Thymus (tissue), 14 donors: ENCODE measurements at places on chromosomes 12 and 14. TPM values are rescaled to one million over a fixed set of nuclear protein-coding genes. Genes with fewer than 3 reads are reported as not detected.

Gene CAND1
- total RNA-seq: 98.4 TPM

Gene RTN1
- total RNA-seq: 1.9 TPM

Gene FLRT2
- 8.9 TPM for total RNA-seq

Gene SLC39A9
- total RNA-seq: 45.0 TPM

Gene ADCY6
- 2.6 TPM for total RNA-seq

Gene ANO2
- total RNA-seq: 0.57 TPM

Gene CACNA2D4
- 5.1 TPM for total RNA-seq

Gene COX8C
- total RNA-seq: not detected

Gene CPNE8
- total RNA-seq: 5.1 TPM

Gene NTS
- 3.4 TPM for total RNA-seq

DNA sequence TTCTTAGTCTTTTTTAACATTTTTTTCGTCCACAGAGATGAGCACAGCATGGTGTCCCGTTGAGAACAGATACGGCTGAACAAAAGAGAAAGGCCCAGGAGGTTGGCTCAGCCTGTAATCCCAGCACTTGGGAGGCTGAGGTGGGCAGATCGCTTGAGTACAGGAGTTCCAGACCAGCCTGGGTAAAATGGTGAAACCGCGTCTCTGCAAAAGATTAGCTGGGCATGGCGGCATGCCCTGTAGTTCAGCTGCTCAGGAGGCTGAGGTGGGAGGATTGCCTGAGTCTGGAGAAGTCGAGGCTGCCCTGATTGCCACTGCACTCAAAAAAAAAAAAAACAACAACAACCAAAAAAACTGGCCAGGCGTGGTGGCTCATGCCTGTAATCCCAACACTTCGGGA is 5.9 kb upstream of the EP400 start:
- DNase-seq: no peak

DNA sequence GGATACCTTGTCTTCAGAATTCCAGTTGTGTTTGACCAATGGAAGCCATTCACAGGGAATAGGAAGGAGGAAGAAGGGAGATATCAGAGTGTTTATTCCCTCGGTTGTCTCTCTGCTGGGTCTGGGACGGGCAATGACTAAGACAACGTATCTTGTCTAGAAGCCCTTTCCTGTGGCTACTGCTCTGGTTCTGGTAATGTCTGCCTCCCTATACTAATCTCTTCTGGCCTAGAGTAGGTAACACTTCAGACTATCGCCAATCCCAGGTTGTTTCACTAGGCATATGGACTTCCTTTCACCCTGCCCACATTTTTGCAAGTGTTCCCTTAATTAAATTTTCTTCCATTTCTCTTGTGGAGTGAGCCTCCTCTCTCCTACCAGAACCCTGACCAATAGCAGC is 687.7 kb upstream of the TBX3 start:
- DNase-seq: no peak

DNA sequence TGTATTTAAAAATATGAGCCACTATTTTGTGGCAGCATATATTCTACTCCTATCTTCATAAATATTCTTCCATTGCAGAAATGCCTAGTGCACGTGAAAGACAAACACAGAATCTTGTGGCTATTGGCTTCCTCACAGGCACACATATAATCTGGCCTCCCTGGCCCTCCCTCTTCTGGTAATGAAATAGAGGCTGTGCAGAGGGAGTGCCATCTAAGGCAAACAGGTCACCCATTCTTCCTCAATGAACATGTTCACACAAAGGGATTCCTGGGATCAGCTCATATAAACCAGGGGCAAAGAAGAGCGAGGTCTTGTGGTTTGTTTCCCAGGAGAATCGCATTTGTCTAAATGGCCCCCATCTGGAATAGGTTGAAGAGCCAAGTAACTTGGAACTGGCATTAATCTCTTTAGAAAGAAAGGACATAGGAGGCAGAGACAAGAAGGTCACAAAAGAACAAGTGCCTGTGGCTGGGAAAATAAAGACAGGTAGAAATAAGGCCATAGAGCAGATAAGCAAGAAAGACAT is 171.6 kb upstream of the PTPRQ start:
- no peak for DNase-seq

DNA sequence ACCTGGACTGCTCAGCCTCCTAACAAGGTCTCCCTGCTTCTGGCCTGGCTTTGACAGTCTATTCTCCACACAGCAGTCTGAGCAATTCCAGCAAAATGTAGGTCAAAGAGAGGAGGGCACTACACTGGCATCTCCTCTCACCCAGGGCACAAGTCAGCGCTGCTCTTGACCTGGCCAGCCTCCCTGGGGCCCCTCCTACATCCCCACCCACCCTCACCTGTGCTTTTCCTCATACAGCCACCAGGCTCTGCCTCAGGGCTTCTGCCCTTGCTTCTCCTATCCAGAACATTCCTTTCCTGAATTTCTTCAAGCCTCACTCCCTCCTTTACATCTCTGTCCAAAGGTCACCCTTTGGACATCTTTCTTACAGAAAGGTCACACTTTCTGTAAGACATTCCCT is 33.7 kb downstream of the GALNT4 start:
- no peak for DNase-seq

DNA sequence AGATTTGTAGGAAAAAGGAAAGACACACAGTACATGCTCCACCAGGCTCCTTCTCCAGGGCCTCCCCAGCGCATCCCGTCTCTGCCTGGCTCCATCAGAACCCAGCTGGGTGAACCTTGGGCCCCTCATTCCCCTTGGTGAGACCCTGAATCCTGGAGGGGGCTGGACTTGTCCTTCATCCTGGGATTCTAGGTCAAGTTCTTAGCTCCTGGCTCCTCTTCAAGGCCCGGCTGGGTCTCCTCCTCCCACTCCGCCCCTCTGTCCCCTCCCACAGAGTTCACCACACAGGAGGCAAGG is 49.2 kb downstream of the PSMA6 start:
- DNase-seq: no peak

- no peak for DNase-seq
Measured at GRCh38 chr12:86748894-86749293, 492.7 kb upstream of the MGAT4C start.

DNA sequence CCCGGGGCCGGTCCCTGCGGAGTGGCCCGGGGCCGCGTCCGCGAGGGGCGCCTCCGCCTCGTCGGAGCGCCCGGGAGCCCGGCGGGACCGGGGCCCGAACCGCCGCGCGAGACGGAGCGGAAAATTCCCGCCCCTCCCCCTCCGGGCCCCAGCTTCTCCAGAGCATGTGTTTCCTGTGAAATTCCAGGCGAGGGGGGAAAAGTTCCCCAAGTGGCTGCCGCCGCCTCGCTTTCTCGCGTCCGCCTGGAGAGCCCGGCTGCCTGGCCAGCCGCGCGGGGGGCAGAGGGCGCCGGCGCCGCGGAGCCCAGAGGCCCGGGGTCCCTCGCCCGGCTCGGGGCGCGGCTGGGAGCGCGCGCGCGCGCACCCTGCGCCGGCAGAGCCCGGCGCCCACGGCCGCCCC is 904 bp downstream of the CACNA1C start:
- no peak for DNase-seq

DNA sequence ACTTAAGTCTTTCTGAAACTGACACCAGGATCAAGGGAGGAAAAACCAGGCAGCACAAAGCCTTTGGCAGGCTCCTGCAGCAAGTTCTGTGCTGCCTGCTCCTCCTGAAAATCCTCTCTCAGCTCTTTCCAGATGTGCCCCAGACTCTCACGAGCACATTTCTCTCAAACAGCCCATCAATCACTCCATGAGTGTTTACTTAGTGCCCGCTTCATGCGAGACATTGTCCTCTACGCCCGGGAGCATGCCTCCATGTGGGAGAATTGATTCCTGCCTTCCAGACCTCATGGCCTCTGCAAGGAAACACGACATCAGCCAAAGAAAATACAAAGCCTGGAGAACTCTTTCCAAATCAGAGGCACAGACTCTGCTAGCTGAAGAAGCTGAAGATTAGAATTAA is 46.5 kb upstream of the TSPAN11 start:
- no peak for DNase-seq

- DNase-seq: no peak
Measured at GRCh38 chr12:47066278-47067025, 13.0 kb upstream of the PCED1B start.

GRCh38 chr12:95608252-95609033 is 57.2 kb upstream of the USP44 start:
- DNase-seq: no peak

GRCh38 chr12:70529647-70530046 is 107.6 kb downstream of the PTPRB start:
- DNase-seq: no peak

- DNase-seq: no peak
Measured at GRCh38 chr14:56998728-56999127, 188.4 kb upstream of the OTX2 start.

- DNase-seq: no peak
Measured at GRCh38 chr14:91329486-91330014, 85.0 kb upstream of the GPR68 start.

- no peak for DNase-seq
Measured at GRCh38 chr12:65318186-65318685, 39.8 kb downstream of the MSRB3 start.

DNA sequence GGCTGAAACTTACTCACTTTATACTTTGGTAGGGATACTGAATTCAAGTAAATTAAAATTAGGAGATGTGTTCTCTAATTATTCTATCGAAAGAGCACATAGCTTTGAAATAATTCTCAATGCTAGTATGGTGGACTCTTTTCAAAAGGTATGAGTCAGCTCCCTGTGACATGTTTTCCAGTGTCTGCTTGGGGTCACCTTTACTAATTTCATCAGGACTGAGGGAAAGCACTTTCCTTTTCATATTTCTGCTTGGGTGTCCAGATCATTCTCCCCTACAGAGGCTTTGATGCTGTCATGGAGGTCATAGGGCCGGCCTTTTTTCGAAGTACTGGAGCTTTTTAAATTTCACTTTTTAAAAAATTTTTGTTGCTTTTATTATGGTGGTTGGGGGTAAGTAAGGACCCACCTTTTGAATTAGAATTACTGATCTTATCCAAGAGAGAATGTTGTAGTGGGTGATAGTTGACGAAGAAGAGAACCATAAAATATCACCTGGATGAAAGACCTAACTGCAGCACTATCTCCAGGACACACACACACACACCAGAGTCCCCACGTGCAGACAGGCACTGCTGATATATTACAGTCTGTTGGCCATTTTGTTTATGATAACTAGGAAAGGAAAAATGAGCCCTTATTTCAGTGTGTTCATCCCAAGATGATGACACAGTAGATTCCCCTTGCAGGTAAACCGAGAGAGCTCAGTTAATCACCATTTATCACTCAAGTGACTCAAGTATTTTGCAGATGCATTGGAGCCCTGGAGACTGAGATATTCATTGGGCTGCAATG is 558.6 kb downstream of the DIO2 start:
- no peak for DNase-seq

GRCh38 chr12:41804026-41804425 is 340.6 kb downstream of the GXYLT1 start:
- DNase-seq: no peak

GRCh38 chr14:33406766-33407165 is 468.1 kb downstream of the NPAS3 start:
- no peak for DNase-seq

DNA sequence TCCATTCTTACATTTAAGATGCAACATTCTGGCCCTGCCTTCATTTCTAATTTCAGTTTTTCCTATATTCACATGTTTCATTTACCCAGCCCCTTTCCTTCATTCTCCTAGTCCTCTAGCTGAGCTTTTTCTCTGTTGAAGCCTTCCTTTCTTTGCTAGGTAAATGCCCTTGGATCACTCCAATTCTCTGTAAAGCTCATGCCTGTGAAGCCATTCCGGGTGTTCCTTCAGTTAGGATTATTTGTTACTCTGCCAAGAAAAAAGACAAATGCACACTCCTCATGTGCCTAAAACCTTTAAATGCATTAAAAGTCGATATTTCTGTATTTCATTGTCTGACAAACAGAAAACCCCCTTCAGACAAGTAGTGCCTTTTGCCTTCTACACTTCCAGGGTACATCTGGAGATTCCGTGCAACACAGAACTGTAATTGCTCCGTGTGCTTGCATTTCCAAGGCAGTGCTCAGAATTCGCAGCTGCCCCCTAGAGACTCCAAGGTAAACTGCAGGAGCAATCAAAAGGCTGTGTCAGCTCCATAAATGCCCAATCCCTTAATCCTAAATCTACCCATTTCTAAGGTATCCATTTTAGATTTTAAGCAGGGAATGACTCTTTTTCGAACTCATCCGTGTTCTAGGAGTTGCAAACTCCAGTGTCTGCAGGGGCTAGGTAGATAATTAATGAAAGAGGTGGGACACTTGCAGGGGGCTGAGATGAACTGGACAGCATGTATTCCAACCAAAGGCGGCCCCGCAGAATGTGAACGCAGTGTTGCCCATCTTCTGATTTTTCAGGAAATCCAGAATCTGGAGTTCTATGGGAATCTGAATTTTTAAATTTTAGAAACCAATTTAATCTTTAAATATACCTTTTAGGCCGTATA is 320.2 kb downstream of the GRIN2B start:
- DNase-seq: no peak

GRCh38 chr12:77837876-77838291 is 7.2 kb downstream of the NAV3 start:
- DNase-seq: no peak

- DNase-seq: no peak
Measured at GRCh38 chr12:96409731-96410130, 9.5 kb upstream of the CDK17 start.

DNA sequence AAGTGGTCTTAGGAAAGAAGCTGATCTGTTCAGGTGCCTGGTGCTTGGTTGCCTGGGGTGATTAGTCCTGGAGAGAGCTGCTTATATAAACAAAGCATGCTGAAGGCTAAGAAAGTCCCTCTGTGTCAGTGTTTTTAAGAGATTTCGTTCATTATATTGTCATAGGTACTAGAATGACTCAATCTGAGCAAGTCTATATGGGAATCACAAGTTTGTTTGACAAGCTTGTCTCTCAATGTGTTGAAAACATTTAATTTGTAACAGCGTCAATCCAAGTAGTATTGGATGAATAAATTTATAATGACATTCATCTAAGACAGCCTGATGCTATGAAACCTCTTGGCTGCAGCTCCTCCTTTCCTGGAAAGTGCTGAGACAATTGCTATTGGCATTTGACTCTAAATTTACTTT is 256.3 kb downstream of the TMTC2 start:
- DNase-seq: no peak

- no peak for DNase-seq
Measured at GRCh38 chr12:70074510-70074909, 168.7 kb upstream of the CNOT2 start.

- no peak for DNase-seq
Measured at GRCh38 chr12:6231359-6232268, 31.4 kb downstream of the CD9 start.

GRCh38 chr14:24297190-24297964 is 2.2 kb downstream of the DHRS1 start:
- DNase-seq: no peak

GRCh38 chr12:6310771-6311610 is 509 bp downstream of the PLEKHG6 start:
- no peak for DNase-seq
